GM12892 (cell line): ENCODE measurements at places on chromosomes 3 and 15.

DNA sequence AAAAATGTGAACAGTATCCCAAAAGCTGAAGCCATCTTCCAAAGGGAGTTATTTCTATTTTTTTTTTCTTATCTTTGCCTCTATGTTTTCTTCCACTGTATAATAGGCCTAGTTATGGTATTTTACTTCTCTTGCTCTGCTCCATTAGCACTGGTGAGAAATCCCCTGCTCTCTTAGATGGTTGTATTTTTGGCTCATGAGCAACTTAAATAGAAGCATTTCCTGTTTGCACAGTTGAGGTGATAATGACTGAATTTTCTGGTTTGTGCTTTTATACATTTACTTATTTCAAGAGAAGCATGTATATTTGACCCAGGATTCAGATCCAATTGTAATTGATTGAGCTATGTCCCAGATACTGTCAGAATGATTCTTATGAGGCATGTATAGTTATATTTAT lies 61.6 kb upstream of the CD200R1L start:
- DNase-seq, result no peak

DNA sequence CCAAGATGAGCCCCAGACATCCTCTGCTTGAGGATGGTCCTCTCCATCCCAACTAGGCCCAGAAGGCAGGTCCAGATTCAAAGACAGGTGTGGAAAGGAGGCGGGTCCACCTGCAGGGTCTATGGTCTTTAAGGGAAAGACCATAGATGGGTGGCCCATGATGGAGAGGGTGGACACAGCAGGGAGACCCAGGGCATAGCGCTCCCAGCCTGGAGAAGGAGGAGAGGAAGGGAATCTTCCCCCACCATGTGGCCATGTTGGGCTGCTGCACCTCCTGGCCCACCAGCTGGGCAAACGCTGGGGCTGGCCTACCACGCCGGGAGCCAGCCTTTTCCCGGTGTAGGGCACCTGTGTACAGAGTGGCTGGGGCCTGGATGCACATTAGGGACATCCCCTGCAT lies 265.2 kb upstream of the TLE3 start:
- no peak for DNase-seq

GRCh38 chr15:47890397-47891150 lies 173.3 kb downstream of the SEMA6D start:
- DNase-seq, result no peak

DNA sequence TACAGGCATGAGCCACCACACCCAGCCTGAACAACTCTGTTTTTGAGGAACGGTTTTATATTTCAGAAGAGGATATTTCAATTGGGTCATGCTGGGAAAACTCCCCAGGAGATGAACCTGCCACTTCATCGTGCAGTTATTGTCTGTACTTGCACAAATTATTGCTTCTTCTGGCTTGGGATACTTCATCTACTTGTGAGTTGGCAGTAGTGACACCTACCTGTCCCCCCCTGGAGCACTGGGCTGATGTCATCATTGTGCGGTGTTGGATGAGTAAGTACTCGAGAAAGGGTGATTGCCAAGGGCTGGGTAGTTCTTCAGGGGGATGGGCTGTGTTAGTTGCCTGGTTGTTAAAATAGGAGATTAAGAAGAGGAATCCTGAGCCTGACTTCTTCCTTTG lies 85.1 kb upstream of the SAMMSON start:
- DNase-seq, result no peak

- no peak for DNase-seq
These were observed 531.9 kb downstream of the SQOR start for GRCh38 chr15:46166750-46167149.
